ENCODE measurements at places on chromosomes 7 and 10.

GRCh38 chr7:2203766-2204300 is 28.9 kb downstream of the MAD1L1 start:
- no peak for DNase-seq

- no peak for DNase-seq
These were observed 244.8 kb downstream of the BICC1 start for GRCh38 chr10:58757352-58758065.

DNA sequence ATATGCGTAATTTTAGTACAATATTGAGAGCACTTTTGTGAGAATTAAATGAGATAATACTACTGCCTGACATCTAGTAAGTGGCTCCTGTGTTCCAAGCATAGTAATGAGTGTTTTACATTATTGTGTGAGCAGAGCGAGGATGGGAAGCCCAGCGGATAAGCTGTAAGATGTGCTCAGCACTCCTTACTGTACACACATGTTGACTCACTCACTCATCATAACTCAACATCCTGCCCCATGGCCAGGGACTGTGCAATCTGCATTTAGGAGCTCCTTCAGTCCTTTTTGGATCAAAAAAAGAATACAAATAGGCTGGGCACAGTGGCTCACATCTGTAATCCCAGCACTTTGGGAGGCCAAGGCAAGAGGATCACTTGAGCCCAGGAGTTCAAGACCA is 72.9 kb upstream of the NEBL start:
- DNase-seq = peak; percentile 13

GRCh38 chr7:27080844-27081436 is 14.9 kb downstream of the HOXA1 start:
- no peak for DNase-seq

DNA sequence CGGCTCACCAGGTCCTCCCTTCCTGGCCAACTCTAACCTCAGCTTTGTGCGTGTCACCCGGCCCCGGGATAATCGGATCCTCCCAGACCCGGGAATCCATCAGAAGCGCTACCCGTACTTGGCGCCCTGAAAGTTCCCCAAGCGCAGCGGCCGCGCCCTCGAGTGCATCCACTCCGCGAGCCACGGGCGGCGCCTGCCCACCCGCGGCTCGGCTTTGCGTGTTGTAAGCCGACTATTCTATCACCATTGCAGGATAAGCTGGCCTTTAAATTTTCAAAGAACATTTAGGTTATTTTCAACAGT is 35.7 kb upstream of the EBLN1 start:
- DNase-seq = no peak

GRCh38 chr10:61148451-61148850 is 204.5 kb upstream of the RHOBTB1 start:
- no peak for DNase-seq

- no peak for DNase-seq
These were observed 15.0 kb upstream of the PDLIM1 start for GRCh38 chr10:95305606-95306317.

DNA sequence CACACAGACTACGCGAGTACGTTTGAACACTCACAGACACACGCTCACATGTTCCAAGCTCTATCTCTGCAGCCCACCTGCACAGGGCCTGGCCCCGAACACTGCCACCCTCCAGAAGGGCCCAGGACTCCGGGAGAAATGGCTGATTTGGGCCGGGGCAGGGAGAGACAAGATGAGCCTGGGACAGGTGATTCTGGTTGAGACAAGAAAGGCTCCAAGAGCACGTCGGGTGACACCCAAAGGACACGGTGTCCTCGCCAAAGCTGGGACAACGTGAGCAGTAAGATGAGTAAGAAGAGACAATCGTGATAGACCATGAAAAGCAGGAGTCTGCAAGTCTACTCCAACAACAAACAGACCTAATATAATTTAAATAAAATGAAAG is 9.2 kb downstream of the GPER1 start:
- DNase-seq = no peak

GRCh38 chr7:21844742-21845141 is 101.0 kb downstream of the CDCA7L start:
- DNase-seq = no peak

GRCh38 chr10:77537071-77537470 is 100.5 kb downstream of the KCNMA1 start:
- DNase-seq = no peak

GRCh38 chr10:7958442-7958841 is 96.0 kb upstream of the GATA3 start:
- DNase-seq = no peak

DNA sequence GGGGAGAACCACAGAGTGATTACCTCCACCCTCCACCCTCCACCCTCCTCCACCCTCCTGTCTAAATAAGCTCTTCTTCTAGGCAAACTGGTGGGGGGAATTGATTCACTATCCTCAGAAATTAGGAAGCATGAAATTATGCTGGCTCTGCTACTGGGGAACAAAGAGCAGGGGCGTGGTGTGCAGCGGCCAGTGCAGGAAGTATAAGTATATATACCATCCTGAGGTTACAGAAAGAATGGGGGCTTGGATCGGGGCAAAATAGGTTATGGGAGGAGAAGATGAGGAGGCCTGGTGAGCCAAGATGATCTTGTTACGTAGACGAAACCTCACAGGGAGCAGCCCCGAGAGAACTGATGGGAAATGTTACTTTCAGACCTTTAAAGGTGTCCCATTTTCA is 49.1 kb downstream of the SYPL1 start:
- DNase-seq = no peak

GRCh38 chr7:11623093-11623678 is 208.8 kb downstream of the THSD7A start:
- no peak for DNase-seq

GRCh38 chr7:109003742-109004141 is 434.1 kb downstream of the DNAJB9 start:
- no peak for DNase-seq

- no peak for DNase-seq
These were observed 551.0 kb upstream of the AUTS2 start for GRCh38 chr7:69047151-69047754.

DNA sequence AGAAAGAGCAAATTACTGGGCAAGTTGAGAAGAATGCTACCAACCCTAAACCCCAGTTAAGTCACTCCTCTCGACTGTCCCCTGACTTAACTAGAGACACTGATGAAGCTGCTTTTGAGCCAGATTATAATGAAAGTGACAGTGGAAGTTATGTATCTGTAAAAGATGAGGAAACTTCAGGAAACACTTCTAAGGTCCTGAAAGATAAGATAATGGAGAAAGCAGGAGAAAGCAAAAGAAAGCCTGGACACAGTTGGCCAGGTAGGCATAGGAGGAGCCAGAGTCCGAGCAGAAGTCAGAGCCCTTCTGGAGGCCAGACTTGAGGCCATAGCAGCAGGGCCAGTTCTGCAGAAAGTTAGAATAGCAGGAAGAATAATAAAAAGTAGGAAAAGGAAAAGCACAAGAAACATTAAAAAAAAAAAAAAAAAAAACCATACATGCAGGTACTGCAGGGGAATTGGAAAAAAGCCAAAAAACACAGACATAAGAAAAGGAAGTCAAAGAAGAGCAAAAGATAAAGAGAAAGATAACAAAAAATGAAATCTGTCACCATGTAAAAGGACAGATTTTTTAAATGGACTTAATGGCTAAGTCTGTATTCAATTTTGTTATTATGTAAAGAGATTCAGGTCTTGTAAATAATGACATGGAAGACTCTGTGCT is 101.0 kb upstream of the KCNMA1 start:
- no peak for DNase-seq

- no peak for DNase-seq
These were observed 199.3 kb downstream of the PLXNA4 start for GRCh38 chr7:132377015-132377414.

GRCh38 chr10:44723619-44724325 is 187.4 kb upstream of the TMEM72 start:
- no peak for DNase-seq

GRCh38 chr10:11270135-11270857 is 252.6 kb downstream of the CELF2 start:
- DNase-seq = peak; percentile 51

GRCh38 chr7:79489371-79489770 is 35.9 kb upstream of the MAGI2 start:
- DNase-seq = no peak

GRCh38 chr7:137893143-137893742 is 46.5 kb upstream of the DGKI start:
- no peak for DNase-seq

GRCh38 chr10:46318799-46319198 is 32.0 kb downstream of the ANTXRL start:
- DNase-seq = no peak

GRCh38 chr7:30785786-30786185 is 14.6 kb downstream of the MINDY4 start:
- no peak for DNase-seq

Measured in 8988T (cell line).